Upper lobe of right lung (tissue), 1 donor: ENCODE measurements at places on chromosomes 12 and 14. TPM values are rescaled to one million over a fixed set of nuclear protein-coding genes. Genes with fewer than 3 reads are reported as not detected.

Gene CREBL2
- total RNA-seq, result 42.8 TPM

Gene PKP2
- total RNA-seq, result 1.9 TPM

DNA sequence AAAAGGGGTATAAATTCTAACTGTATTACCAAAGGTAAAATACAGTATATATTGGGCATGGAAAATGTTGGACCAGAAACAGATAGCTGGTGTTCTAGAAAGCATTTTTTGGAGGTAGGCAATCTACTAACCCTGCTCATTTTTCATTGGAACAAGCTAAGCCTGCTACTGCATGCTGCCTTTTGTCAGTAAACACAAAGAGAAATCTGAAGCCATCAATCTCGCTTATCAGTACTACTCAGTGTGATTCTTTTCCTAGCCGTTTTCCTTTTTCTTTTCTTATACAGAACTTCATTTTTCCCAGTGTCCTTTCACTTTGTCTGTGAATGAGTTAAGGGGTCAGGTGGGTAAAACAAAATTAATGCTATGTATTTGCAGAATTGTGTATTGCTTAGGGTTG, 312.3 kb downstream of the NPAS3 start:
- DNase-seq, result no peak
- H3K27me3 ChIP-seq, result no peaks in the 10 kb centered on the region
- H3K36me3 ChIP-seq, result no peaks in the 10 kb centered on the region
- no peaks in the 10 kb centered on the region for H3K4me1 ChIP-seq
- H3K27ac ChIP-seq, result no peak overlapping the region
- no peak overlapping the region for H3K4me3 ChIP-seq

- peak; percentile 72 for DNase-seq
- peaks cover 10% of the 10 kb centered on the region for H3K4me1 ChIP-seq
- peak overlapping the region; percentile 82 for H3K4me3 ChIP-seq
- H3K27me3 ChIP-seq, result no peaks in the 10 kb centered on the region
- H3K27ac ChIP-seq, result peak overlapping the region; percentile 98
These were observed 1.1 kb downstream of the PHLDA1 start for GRCh38 chr12:76030341-76031080.

GRCh38 chr14:54761835-54762234, 140.8 kb downstream of the GCH1 start:
- peaks cover under 1% of the 10 kb centered on the region for H3K4me1 ChIP-seq
- no peak overlapping the region for H3K4me3 ChIP-seq
- no peak for DNase-seq
- no peaks in the 10 kb centered on the region for H3K27me3 ChIP-seq
- peaks cover 22% of the 10 kb centered on the region for H3K36me3 ChIP-seq
